ENCODE measurements at places on chromosomes 12 and 14. TPM values are rescaled to one million over a fixed set of nuclear protein-coding genes. Genes with fewer than 3 reads are reported as not detected.
A peak's percentile ranks its signal among the peaks of the same experiment; 100 is the strongest.

DNA sequence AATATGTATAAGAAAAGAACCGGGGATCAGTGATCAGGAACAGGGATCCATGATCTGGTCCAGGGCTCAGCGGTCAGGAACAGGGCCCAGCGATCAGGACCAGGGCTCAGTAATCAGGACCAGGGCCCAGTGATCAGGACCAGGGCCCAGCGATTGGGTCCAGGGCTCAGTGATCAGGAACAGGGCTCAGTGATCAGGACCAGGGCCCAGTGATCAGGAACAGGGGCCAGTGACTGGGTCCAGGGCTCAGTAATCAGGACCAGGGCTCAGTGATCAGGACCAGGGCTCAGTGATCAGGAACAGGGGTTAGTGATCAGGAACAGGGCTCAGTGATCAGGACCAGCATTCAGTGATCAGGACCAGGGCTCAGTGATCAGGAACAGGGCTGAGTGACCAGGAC lies 56.3 kb downstream of the TMEM121 start:
- H3K27ac ChIP-seq: no peak overlapping the region
- H3K4me1 ChIP-seq: no peaks in the 10 kb centered on the region
- DNase-seq: no peak
- H3K27me3 ChIP-seq: no peaks in the 10 kb centered on the region

DNA sequence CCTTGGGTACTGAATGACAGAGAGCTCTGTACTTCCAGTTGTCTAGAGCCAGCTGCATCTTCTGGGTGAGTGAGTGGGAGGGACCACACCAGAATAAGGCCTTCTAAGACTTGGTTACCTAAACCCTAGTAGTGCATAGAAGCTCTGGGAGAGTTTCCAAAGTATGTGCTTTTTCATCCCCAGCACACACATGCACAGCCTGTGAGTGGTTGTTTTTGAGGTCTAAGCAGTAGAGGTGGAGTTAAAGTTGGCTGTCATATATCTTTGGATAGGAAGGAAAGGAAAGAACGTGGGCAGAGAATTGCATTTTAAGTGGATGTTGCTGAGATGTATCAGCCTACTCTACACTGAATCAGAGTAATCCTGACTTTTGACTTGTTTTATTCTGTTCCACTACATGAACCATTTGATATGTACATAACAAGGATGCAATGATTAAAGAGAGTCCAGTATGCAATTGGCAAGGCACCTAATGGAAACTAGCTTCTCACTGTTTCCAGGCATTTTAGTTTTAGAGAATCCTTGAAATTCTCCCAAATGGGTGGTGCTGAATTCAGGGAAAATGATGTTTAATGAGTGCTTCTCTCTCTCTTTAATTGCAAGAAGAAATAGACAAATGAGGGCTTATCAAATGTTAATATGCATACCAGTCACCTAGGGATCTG lies 51.8 kb upstream of the PRICKLE1 start:
- no peak overlapping the region for H3K4me3 ChIP-seq
- no peak overlapping the region for H3K27ac ChIP-seq
- DNase-seq: no peak
- H3K36me3 ChIP-seq: no peaks in the 10 kb centered on the region

GRCh38 chr14:91858536-91859275 lies 8.6 kb downstream of the TC2N start:
- H3K36me3 ChIP-seq: no peaks in the 10 kb centered on the region
- no peaks in the 10 kb centered on the region for H3K4me1 ChIP-seq
- peaks cover 7% of the 10 kb centered on the region for H3K27me3 ChIP-seq
- no peak overlapping the region for H3K4me3 ChIP-seq

GRCh38 chr12:39510001-39510400 lies 67.1 kb upstream of the KIF21A start:
- no peak overlapping the region for H3K4me3 ChIP-seq
- no peak overlapping the region for H3K27ac ChIP-seq
- H3K27me3 ChIP-seq: no peaks in the 10 kb centered on the region
- H3K36me3 ChIP-seq: no peaks in the 10 kb centered on the region
- H3K4me1 ChIP-seq: no peaks in the 10 kb centered on the region

GRCh38 chr14:52551696-52552062 lies 626 bp downstream of the TXNDC16 start:
- no peaks in the 10 kb centered on the region for H3K36me3 ChIP-seq
- no peaks in the 10 kb centered on the region for H3K27me3 ChIP-seq
- no peak for DNase-seq
- peak overlapping the region; percentile 70 for H3K27ac ChIP-seq
- H3K4me3 ChIP-seq: peak overlapping the region; percentile 63
- H3K4me1 ChIP-seq: peaks cover 12% of the 10 kb centered on the region

DNA sequence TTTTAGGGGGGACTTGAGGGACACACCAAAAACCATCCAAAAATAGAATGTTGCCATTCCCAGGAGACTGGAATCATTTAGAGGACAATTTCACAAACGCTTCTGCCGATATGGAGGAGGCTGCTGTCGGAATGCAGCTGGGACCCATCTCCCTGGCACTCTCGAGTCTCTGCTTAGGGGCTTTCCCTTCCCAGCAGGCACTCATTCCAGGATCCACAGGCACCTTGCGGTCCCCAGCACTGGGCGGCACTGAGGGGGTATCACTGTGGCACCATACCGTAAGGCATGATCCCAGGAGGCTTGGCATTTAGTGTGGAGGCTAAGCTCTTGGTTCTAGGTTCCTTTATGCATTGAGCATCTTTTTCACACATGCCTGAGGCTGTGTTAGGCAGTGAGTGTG lies 36.6 kb upstream of the LTBP2 start:
- H3K36me3 ChIP-seq: no peaks in the 10 kb centered on the region
- no peak overlapping the region for H3K4me3 ChIP-seq
- no peak for DNase-seq
- peaks cover 47% of the 10 kb centered on the region for H3K4me1 ChIP-seq
- peak overlapping the region; percentile 55 for H3K27ac ChIP-seq

The CAPZA3 gene
- polyA plus RNA-seq: not detected

The OVCH1 gene
- polyA plus RNA-seq: not detected

The TMEM119 gene
- not detected for polyA plus RNA-seq

Data from keratinocyte (primary cell).